CD4-positive, alpha-beta T cell (primary cell): ENCODE measurements at places on chromosomes 12 and 14. TPM values are rescaled to one million over a fixed set of nuclear protein-coding genes. Genes with fewer than 3 reads are reported as not detected.

ZCCHC8 gene
- total RNA-seq: 54.8 TPM

DNA sequence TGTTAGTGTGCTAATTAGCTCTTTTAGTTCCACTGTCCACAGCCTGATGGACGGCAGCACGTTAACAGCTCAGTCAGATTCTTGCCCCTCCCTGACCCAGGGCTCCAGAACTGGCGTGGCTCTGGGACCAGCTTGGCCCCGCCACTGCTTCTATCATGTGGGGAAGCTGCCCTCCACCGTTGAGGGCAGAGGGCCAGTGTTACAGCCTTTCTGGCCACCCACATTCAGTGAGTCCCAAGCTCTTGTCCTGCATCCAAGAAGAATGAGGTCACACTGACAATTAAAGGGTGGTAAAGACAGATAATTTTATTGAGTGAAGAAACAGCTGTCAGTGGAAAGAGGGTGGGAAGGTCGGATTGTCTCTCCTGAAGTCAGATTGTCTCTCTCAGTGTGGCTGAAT lies 36.9 kb downstream of the BCL2L14 start:
- DNase-seq: no peak

- no peak for DNase-seq
These were observed 374.9 kb downstream of the SLC6A15 start for GRCh38 chr12:84537666-84538065.

GRCh38 chr14:61603736-61604135 lies 91.6 kb upstream of the HIF1A start:
- DNase-seq: no peak

- DNase-seq: no peak
These were observed 70.6 kb downstream of the TMEM132C start for GRCh38 chr12:128337431-128338170.

DNA sequence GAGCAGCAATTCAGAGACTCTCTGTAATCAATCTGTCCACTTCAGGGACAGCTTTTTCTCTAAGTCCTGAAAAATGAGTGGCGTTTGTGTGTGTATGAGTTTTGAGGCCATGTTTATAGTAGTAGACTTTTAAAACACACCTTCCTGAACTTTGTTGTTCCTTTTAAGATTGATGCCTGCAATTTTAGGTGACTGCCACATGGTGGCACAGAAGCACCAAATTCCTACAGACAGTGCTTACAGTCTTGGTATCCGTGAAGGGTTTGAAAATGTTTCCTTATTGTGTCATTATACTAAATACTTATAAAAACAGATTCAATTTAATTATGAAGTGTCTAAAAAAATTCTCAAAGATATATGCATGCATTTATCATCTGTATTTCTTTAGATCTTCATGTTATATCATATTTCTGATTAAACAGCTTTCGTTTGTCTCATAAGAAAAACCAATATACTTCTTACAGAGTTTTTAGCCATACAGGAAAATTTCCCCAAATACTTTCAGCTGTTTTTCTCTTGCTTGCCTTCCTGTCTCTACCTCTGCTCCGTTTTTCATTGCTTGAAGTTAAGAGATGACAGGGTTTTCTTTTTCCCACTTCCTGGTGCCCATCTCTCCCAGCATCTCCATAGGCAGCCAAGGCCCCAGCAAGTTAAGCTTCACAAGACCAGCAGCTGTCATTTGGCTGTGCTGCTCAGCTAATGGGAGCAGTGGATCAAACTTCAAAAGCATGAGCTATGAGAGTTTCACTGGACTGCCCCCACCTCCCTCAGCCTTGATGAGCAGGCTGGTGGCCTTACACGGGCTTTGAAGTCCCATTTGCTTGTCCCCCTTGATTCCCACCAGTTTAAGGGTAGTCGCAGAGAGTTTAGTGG lies 259.6 kb downstream of the AKAP6 start:
- peak; percentile 5 for DNase-seq

DNA sequence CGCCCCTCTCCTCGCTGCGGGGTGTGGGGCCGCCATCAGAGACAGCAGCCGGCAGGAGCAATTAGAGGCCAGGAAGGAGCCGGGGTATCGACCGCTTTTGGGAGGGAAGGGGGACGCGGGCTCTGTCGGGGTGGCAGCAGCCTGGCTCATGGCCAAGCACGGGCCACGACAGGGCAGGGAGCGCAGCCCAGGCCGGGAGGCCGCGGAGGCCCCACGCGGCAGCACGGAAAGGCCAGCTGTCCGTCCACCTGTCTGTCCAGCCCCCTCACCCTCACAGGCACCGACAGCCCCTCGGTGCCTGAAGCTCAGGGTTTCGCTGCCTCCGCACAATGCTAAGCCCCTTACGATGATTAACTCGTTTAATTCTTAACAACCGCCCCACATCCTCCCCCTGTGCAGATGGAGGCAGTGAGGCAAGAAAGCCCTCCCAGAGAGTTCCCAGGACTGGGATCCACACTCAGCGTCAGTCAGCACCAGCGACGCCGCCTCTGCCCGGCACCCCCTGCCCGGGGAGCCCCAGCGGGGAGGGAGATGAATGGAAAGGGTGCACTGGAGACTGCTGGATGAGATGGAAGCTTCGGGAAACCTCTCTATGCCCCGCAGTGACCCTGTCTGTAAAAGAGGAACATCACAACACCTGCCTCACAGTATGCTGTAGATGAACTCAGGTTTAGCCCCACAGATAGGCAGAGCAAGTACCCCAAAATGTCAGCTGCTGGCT lies 23.7 kb downstream of the NCOR2 start:
- no peak for DNase-seq

TMX1 gene
- total RNA-seq: 11.0 TPM

GRCh38 chr12:59665701-59666100 lies 69.9 kb downstream of the SLC16A7 start:
- no peak for DNase-seq

GRCh38 chr12:117486840-117487659 lies 125.6 kb upstream of the NOS1 start:
- no peak for DNase-seq

DNA sequence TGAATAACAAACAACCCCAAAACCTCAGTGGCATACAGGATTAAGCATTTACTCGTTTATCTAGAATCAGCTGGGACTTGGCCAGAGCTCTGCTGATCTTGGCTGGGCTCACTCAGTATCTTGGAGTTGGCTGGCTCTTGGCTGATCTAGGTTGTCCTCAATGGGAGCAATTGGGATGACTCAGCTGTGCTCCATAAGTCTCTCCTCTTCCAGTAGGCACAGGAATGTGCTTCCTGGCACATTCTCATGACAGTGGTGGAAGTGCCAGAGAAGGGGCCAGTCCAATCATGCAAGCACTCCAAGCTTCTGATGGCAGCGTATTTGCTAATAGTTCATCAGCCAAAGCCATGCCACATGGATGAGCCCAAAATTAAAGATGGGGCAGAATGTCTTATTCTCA lies 41.7 kb upstream of the ANO4 start:
- DNase-seq: no peak

- DNase-seq: no peak
These were observed 153.9 kb downstream of the PRKCH start for GRCh38 chr14:61475316-61475715.

DNA sequence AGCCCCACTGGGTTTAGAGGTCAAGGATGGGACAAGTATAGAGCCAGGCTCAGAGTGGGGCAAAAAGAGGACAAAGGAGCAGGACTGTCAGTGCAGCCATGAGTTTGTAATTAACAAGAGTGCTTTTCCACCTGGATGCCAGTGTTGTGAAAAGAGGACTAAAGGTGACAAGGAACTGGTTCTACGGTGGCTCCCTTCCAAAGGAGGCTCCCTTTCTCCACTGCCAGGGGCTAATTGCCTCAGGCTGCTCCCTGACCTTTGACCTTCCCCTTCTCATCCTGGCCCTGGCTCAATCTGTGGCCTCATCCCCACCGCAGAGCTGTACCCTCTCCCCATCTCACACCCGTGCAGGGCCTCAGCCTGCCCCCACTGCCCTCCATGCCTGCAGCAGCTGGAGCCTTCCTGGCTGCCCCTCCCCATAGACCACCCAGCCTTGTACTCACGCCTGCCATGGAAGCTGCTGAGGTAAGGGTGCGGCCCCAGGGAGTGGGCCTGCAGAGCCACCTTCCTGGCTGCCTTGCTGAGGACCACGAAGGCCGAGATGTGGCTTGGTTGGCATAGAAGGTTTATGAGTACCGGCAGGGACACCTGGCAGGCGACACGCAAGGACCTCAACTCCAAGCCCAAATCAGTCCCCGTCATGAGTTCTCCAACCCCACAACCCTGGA lies 24.8 kb upstream of the FKBP4 start:
- DNase-seq: no peak

GRCh38 chr14:105505101-105505500 lies 14.1 kb downstream of the TEDC1 start:
- DNase-seq: no peak

TAS2R9 gene
- not detected for total RNA-seq

GRCh38 chr12:131085816-131086591 lies 132.3 kb downstream of the ADGRD1 start:
- DNase-seq: no peak

PLCZ1 gene
- not detected for total RNA-seq

DNA sequence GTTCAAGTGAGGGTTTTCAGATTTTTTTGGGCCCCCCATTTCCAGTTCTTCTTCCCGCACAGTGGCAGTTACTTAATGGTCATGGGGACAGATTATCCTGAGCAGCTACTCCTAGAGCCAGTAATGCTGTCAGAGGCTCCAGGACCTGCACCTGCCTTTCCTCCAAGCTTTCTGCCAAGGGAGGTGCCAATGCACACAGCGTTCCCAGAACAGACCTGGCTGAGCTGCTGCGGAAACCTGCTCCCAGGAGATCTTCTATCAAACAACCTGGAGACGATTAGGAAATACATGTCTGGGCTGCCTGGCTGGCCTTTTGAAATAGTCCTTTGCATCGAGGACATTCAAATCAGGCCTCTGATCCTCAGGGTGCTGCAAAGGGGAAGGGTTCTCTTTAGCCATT lies 120.9 kb downstream of the SLC8A3 start:
- no peak for DNase-seq

GRCh38 chr12:33223956-33224355 lies 215.7 kb downstream of the SYT10 start:
- DNase-seq: no peak

GRCh38 chr12:131755305-131756113 lies 44.6 kb downstream of the SFSWAP start:
- no peak for DNase-seq

- no peak for DNase-seq
These were observed 226.6 kb upstream of the TMTC1 start for GRCh38 chr12:30010071-30011052.

DNA sequence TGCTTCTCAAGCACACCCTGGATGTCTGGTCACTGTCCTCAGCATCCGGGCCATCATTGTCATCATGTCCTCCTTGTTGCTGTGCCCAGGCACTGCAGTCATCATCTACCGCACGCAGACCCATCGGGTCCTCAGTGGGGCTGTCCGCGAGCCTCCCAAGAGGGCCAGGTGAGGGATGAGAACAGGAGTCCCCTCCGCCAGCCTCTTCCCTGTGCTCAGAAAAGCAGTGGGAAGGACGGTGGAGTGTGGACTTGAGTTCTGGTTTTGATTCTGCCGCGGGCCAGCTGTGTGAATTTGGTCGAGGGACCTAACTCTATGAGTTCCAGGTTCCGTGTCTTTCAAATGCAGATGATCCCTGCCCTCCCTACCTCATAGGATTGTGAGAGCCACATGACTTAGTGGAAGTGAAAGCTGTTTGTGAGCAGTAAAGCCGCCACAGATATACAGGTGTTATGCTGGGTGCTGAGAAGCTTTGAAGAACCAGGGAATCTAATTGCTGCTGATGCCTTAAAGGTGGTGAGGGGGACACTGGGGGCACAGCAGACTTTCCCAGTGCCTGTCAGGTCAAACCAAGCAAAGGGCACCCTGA lies 122.9 kb upstream of the RAP1B start:
- no peak for DNase-seq

NAB2 gene
- total RNA-seq: 4.8 TPM

GRCh38 chr14:92680781-92681650 lies 67.4 kb downstream of the LGMN start:
- peak; percentile 68 for DNase-seq

DNA sequence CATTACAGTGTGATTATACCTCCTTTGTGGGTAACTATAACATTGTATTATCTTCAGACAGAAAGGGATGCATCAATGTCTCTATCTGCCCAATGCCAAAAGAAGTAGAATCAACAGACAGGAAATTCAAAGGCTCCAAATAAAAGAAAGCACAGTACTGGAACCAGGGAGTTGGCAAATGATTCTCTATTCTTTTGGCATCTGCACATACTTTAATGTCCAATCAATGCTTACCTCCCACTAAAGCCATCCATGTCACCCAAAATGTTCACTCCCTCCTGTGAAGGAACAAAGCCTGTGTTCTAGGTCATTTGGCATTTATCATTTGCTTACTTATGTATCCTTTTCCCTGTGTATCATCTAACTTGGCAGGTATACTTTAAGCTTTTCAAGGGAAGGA lies 36.7 kb downstream of the KIF21A start:
- no peak for DNase-seq

KRT73 gene
- total RNA-seq: 67.2 TPM

GRCh38 chr12:112420740-112421139 lies 2.0 kb downstream of the PTPN11 start:
- no peak for DNase-seq

DNA sequence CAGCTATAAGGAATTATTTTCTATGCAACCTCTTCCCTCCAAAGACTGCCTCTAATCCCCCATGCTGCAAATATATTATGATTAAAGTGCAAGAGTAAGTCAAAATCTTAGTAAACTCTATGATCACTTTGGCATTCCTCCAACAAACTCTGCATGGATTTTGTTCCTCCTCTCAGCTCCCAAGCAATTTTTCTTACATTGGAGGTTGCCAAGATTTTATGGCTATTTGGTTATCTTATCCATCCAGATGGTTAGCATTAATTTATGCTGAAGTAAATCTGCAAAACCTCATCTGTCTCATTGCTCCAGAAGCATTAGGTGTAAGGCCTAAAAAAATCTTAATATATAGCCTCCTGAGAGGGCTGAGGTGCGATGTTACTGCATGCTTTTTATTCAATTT lies 228.1 kb downstream of the CHST11 start:
- no peak for DNase-seq

IL22 gene
- total RNA-seq: not detected

- peak; percentile 77 for DNase-seq
These were observed at the start of gene AHNAK2 for GRCh38 chr14:104977681-104978653. Gene AHNAK2, minus strand, starts transcription at chr14:104978374. Its CDS starts 137 bp downstream, at chr14:104978237.

- no peak for DNase-seq
These were observed 10.2 kb upstream of the FOXG1 start for GRCh38 chr14:28756269-28756883.

DNA sequence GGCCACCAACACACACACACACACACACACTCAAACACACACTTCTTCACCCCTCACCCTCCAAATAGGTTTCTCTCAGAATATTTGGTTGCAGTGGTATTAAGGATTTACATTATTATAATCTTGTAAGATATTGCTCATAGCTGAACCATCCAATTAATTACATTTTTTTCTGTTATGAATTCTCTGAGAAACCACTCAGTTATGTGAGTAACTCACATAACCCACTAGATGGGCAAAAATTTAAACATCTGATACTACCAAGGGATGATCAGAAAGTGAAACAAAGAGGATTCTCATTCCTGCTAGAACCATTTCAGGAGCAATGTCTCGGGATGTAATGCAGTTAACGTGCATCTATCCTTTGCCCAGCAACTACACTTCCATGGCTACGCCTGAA lies 31.6 kb downstream of the TMTC1 start:
- DNase-seq: no peak

- no peak for DNase-seq
These were observed 1226.0 kb upstream of the SEL1L start for GRCh38 chr14:82759656-82760055.
